T-helper 17 cell (primary cell): ENCODE measurements at places on chromosomes 12 and 14.

- no peak for DNase-seq
Observed at GRCh38 chr12:130664772-130665171, 51.3 kb downstream of the RIMBP2 start.

DNA sequence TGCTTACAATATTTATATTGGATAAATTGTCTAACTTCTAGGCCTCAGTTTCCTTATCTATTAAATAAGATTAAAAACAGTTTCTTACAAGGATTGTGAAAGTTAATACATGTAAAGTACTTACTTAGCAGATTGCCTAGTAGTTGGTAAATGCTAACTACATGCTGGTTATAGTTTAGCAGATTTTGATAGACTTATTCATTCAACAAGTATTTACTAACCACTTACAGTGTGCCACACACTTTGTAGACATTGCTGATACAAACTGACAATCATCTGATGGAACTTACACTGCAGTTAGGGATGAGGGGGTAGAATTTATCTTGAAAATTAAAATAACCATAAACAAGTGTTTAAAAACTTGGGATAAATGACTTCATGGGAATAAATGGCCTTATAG, 50.4 kb downstream of the ARID2 start:
- DNase-seq, result no peak

DNA sequence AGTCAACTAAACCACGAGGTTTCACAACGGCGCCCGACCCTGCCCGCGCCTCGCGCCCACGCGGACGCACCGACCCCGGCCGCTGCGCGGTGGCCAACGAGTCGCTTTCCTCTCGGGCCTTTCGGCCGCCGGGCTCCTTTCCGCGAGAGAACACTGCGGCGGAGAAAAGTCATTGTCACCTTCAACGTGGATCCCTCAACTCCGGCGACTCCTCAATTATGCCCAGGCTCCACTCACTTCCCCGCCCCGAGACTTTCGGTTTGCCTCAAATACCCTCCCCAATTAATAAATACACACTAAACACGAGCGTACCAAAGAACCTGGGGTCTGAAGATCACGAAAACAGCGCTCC, 450 bp downstream of the SINHCAF start:
- peak; percentile 5 for DNase-seq

GRCh38 chr12:91978143-91978542, 167.5 kb downstream of the BTG1 start:
- DNase-seq, result peak; percentile 12

DNA sequence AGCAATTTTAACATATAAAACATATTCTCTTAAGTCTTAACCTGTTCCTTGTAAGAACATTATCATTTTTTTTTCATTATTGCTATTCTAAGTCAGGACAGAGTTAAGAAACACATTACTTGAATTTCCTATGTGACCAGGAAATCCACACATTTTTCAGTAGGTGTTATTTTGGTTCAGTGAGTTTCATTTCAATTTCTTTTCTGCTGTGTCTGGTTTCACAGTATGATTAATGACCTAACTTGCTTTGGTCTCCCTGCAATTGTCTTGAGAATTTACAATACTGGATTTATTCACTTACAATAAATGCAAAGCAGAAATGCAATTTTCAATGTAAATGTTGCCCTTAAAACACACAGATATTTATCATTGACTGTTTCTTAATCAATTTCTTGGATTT, 396.9 kb upstream of the TMTC1 start:
- DNase-seq, result no peak

DNA sequence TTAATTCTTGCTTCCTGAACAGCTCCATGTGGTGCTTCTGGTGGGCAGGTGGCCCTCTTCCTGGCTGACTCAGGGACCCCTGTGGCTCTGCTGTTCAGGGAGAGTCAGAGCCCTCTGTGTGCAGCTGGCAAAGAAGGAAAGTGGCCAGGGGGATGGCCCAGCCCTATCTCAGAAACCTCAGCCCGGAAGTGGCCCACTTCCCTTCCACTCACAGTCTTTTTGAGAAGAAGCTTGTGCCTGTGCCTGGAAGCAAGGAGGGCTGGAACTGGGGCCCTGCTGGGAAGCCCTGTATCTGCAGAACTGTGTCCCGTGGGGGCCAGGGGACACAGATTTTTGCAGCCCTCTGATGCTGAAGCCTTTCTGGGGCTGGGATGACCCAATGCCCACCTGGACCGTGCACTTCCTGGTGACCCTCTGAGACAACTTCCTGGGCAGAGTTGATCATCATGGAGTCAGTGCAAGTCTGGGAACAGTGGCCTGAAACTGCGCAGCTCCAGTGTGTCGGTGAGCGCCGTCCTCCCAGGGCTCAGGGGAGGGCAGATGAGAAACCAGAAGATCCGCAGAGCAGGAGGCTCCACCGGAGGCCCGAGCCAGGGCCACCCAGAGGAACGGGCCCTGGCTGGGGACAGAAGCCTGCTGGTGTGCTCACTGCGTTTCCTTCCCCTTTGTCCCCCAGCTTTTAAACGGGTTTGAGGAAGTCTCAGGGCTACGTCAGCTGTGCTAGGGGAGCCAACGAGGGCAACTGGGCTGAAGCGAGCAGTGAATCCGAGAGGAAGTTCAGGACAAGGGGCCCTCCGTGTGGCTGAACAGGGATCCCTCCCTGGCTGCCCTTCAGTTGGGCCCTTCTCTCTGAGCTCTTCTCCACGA, 217.4 kb upstream of the RTL1 start:
- DNase-seq, result no peak

DNA sequence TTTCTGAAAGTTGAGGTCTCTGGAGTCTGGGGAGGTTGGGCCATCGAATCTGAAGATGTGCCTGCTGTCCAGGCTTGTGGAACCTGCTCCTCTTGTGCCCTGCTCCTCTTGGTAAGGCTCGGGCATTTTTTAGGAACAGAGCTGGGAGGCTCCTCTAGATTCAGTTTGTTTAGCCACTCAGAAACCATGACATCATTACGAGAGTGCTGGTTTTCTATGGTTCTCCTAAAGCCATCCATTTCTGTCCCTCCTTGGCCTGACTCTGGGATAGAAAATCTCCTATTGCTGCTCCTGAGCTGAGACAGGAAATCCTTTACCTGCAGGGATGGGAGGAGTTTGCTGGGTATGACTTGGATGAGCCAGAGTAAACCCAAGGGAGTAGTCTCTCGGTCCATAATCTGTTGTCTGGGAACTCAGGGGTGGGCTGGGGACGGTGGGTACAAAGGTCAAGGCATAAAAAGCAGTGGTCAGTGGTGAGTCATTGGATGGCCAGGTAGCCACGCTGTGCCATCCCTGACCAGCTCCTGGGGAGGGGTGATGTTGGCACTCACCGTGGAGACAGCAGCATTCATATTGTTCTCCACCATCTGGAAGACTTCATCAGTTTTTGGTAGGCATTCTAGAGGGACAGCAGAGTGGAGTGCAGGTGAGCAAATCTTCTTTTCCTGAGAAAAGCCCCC, 2.4 kb upstream of the ADCY4 start:
- no peak for DNase-seq

GRCh38 chr14:90513161-90514014, 116.6 kb downstream of the CALM1 start:
- no peak for DNase-seq

GRCh38 chr14:93332397-93332852, 411 bp downstream of the BTBD7 start:
- DNase-seq, result no peak

- no peak for DNase-seq
Observed at GRCh38 chr14:92780444-92781232, 13.5 kb upstream of the GOLGA5 start.

DNA sequence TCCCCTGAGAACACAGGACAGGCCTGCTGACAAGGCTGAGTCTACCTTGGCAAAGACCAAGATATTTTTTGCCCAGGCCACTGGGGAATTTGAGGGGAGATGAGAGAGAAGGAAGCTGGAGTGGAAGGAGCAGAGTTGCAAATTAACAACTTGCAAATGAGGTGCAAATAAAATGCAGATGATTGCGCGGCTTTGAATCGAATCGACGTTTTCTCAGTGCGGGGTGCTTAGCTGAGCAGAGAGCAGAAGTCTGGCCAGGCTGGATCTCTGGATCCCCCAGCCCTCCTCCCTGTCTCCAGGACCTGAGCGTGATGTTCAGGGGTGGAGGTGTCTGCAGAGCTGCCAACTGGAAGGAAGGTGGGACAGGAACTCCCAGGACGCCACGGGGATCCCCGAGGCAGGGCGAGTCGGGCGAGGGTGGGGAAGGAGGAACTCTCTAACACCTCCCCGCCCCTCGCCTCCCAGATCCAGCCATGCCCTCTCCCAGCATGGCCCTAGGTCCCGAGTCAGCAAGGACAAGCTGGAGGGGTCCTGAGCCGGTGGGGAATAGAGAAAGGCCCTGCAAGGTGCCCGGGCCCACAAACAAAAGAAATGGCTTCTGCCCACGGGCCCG, 527 bp upstream of the CARMIL3 start:
- DNase-seq, result no peak
